KG1 (cell line): ENCODE measurements at places on chromosomes 7 and 10.
A peak's percentile ranks its signal among the peaks of the same experiment; 100 is the strongest.

DNA sequence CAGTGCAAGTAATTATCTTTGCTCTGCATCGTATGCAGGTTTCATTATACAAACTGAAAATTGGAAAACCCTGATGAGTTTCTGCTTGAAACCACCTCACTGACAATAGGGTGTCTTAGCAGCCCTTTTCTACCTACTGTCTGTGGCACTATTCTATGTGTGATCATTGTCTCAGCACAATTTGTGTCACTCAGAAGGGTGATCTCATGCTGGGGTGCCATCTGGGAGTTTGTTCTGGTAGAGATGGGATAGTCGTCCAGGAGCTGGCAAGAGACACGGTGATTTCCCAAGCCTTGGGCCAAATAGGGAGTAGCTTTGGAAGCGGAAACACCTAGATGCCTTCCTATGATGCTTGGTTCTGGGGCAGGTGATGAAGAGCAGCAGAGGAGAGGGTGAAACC is 186.3 kb downstream of the FRMD4A start:
- no peak for DNase-seq

DNA sequence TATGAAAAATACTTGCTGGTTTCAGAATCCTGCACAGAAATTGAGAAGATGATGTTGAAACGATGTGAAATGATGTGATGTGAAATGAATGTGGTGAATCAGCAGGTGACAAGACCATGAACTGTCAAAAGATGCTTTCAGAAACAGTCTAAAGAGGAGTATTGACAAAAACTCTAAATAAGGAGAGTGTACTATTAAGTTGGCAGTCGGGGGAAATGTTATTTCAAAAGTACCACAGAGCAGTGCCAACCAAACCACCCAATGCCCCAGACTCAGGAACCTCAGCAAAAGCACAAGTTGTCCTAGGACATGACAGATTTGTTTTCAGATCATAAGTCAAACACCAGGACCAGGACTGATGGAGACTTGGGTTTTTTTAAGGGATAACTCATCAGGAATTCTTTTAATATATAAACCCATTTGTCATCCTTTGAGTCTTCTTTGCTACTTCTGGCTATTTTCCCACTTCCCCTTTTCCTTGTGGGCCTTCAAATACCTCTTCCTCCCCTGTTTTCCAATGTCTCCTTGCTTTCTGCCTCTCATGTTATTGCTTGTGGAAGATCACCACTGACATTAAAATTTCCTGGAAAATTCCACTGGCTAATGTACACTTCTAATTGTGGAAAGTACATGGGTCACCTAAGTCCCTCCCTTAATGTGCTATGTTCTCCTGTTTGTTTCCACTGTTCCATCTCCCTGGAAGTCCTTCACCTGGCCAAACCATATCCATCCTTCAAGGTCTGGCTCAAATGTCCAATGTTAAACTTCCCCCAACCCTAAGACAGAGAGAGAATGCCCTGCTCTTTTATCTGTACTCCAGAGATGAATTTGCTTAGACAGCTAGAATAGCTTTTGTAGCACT is 10.2 kb upstream of the PPP1R3C start:
- DNase-seq: no peak

DNA sequence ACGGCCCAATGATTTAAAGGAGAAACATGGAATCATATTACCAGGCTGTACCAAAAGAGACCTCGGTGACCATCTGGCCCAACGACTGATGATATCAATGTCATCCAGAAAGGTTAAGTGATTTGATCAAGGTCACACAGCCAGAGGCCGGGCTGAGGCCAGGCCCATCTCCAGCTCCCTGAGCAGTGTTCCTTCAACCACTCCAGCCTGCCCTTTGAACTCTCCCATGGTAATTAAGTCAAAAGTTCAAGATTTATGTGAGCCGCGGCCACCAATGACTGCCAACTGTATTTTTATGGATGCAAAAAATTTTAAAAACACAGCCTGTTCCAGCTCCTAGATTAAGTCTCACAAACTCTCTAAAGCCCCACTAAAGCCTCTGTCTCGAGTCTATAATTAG is 41.8 kb downstream of the FGFR2 start:
- no peak for DNase-seq

GRCh38 chr10:6071181-6072175 is 9.3 kb upstream of the IL2RA start:
- no peak for DNase-seq

DNA sequence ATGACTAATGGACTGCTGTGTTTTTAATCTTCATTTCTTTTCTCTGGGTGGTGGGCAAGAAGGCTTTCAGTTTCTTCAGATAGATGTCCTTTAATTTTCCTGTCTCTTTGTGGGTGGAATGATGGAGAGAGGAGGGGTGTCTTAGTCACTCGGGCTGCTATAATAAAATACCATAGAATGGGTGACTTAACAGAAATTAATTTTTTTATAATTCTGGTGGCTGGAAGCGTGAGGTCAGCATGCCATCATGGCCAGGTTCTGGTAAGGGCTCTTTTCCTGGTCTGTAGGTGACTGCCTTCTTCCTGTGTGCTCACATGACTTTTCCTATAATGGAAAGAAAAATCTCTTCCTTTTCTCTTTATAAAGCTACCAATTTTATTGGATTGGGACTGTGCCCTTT is 6.3 kb downstream of the RSBN1L start:
- DNase-seq: no peak

- no peak for DNase-seq
Observed at GRCh38 chr7:106521541-106521940, 139.4 kb downstream of the CCDC71L start.

- no peak for DNase-seq
Observed at GRCh38 chr10:78623578-78624215, 445.1 kb upstream of the ZMIZ1 start.

DNA sequence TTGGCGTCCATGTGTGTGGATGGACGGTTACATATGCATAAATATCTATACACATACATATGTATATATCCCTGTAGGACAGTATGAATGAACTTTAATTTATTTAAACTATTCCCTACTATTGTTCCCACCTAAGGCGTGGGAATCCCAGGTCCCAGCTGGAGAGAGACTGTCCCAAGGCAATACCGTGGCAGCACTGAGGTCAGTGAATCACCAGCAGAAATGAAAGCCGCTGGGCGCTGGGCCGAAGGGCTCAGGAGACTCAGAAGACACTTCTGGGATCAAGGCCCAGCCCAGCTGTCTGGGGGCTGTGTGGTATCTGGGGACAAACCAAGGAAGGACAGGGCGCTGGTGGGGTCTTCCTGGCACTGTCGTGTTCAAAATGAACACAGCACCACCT is 49.6 kb upstream of the MYL10 start:
- no peak for DNase-seq

GRCh38 chr10:36114141-36114540 is 472.0 kb upstream of the FZD8 start:
- DNase-seq: no peak

GRCh38 chr7:74479066-74479781 is 25.5 kb downstream of the GTF2IRD1 start:
- no peak for DNase-seq

- peak; percentile 36 for DNase-seq
Observed at GRCh38 chr10:107686095-107686494, 521.6 kb upstream of the SORCS1 start.

DNA sequence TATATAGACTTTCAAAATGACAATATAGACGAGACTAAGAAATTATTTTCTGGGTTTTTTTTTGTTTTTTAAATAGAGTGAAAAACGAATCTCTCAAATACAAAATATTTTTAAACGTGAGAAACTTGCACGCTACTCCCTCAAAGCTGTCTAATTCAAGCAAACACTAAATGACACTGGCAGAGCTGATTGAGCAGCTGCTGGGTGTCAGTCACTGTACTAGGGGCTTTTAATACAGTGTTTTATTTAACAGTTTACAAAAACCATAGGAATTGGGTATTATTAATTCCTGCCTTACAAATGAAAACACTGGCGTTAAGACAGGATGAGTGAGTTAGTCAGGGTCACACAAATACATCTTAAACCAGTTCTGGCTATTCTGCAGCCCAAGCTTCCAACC is 1209.6 kb upstream of the C7orf33 start:
- DNase-seq: no peak

DNA sequence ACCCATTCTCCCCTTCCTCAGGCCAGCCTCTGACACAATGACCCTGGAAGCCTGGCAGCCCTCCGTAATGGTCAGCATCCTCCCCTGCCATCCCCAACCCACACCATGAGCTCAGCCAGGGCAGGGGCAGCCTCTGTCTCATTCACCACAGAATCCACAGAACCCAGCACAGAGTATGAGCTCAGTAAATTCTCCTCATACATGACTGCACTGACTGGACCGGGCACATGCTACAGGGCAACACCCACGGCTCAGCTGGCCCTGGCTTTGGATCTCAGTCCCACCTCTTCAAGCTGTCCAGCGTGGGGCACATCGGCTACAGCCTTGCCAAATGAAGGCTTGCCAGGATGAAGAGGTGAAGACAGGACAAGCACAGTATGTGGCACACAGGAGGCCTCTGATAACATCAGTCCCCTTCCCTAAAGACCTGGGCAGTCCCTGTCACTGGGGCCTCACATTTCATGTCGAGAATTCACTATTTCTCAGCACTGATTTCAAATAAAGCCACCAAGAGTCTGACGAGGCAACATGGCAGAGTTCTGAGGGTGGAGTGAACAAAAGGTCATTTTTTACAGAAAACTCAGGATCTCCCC is 7.9 kb downstream of the GPRIN2 start:
- DNase-seq: no peak

DNA sequence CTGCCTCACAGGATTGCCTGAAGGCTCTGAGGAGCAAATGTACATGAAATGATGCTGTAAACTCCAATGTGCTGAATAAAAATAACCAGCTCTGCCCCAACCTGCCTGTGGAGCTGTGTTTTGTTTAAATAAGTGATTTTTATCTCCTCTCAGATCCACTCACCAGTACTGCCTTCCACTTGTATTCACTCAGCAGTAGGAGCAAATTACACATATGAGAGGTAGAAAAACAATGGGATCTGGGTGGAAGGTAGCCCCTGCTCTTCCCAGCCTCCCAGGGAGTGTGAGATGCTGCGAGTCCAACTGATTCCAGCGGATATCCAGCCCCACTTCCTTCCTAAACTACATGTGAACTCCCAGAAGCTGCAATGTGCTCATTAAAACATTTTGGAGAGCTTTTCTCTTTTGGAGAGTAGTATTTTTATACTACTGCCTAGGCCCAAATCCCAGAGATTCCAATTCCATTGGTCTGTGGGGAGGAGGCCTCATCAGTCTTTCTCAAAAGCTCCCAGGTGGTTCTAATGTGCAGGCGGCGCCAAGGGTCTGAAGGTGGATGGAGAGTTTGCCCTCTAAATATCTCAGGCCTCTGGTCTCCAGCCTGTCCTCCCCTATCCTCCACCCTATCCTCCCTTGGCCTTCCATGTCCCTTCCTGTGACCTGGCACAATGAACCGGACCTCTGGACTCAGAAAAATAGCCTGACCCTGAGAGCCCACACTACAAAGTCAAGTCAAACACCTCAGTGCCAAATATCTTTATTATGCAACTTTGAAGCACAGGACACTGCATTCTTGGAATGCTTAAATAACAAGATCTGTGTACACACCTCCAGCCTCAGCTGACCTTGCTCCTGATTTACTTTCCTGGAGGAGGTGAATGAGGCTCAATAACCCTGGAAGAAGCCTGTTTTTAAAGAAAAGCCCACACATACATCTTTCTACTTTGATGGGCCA is 46.2 kb downstream of the CPVL start:
- DNase-seq: no peak

GRCh38 chr10:124641282-124642087 is 102.7 kb downstream of the FAM53B start:
- peak; percentile 76 for DNase-seq

DNA sequence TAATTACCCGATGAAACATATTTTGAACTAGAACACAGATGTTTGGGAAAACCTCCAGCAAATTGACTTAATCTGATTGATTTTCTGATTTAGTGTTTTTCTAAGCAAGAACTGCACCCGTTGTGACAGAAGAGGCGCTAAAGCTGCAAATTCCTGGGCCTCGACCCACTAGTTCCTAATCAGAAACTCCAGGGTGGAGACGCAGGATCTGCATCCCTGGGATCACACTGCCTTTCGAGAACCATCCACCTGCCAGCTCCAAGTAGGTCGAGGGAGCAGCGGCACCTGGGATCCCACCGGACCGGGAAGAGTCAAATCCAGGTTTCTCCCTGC is 136.8 kb upstream of the CDCA7L start:
- no peak for DNase-seq
